ENCODE measurements at places on chromosomes 3 and 15.

DNA sequence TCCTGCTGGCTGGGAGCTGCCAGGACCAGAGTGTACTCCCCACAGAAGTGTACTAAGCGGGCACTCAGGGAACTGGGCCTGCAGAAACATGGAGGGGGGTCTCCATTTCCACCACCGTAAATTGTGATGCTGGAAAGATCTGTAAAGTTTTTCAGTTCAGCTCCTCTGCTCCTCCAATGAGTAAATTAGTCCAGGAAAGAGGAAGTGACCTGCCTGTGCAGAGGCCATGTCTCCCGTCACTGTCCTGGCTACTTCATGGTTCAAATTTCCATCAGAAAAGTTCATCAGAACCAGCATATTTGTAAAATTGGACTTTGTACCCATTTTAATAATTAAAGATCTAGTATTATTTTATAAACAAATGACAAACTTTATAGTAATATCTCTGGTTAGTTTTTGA is 226.7 kb upstream of the THBS1 start:
- DNase-seq: no peak

DNA sequence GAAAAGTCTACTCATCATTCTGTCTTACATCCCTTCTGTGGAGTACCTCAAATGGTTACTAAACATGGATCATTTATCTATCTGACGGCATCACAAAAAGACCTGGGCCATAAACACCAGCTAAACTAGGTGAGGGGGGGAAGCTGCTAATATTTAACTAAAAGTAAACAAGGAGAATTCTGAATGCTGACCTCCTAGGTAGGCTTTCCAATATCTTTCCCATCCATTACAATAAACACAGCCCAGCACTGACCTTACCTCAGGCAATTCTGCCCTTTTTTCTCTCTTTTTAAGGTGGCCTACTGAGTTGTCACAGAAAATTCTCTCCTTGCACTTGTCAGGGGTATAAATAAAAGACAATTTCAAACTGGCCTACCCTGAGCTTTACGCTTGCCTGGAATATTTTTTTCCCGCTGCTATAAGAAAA is 33.1 kb downstream of the USF3 start:
- no peak for DNase-seq

- DNase-seq: no peak
Measured at GRCh38 chr3:147895509-147895908, 486.3 kb downstream of the ZIC1 start.

DNA sequence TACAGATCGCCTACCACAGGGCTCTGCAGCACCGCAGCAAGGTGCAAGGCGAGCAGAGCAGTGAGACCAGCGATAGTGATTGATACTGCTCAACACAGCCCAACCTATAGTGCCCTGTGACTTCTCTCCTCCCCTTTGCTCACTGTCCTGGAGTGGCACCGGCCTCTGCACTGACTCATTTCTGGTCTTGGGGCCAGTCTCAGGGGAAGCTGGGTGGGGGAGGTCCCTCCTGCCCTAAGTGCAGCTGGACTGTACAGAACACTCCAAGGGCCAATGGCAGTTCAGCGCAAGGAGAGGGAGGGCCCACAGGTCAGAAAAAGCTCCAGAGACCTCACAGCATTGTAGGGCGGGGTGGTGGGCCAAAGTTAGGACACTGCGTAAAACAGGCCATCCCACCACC is 2.5 kb upstream of the OGG1 start:
- peak; percentile 66 for DNase-seq

- no peak for DNase-seq
Measured at GRCh38 chr3:184884359-184885017, 72.5 kb downstream of the VPS8 start.

GRCh38 chr3:23991306-23991682 is 46.2 kb downstream of the NR1D2 start:
- peak; percentile 31 for DNase-seq

- peak; percentile 11 for DNase-seq
Measured at GRCh38 chr3:50028346-50028745, 60.4 kb upstream of the RBM5 start.

DNA sequence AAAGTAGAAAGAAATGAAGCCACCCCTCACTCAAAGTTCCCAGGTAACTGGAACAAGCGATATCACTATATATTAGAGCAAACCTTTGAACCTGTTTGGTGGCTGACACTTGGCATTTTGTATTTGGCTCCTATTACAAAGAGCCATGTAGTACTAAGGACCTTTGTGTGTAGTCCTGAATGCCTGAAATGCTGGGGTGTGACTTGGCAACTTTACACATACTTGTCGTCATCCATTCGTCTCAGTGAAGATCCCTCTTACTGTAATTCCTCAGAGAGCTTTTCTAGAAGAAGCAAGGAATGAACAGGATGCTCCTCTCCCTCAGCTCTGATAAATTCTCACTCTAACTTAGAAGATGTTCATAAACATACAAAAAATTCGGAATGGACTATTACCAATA is 216.1 kb upstream of the CDIN1 start:
- DNase-seq: peak; percentile 24

GRCh38 chr15:83871808-83872559 is 218.1 kb downstream of the ADAMTSL3 start:
- DNase-seq: peak; percentile 78

DNA sequence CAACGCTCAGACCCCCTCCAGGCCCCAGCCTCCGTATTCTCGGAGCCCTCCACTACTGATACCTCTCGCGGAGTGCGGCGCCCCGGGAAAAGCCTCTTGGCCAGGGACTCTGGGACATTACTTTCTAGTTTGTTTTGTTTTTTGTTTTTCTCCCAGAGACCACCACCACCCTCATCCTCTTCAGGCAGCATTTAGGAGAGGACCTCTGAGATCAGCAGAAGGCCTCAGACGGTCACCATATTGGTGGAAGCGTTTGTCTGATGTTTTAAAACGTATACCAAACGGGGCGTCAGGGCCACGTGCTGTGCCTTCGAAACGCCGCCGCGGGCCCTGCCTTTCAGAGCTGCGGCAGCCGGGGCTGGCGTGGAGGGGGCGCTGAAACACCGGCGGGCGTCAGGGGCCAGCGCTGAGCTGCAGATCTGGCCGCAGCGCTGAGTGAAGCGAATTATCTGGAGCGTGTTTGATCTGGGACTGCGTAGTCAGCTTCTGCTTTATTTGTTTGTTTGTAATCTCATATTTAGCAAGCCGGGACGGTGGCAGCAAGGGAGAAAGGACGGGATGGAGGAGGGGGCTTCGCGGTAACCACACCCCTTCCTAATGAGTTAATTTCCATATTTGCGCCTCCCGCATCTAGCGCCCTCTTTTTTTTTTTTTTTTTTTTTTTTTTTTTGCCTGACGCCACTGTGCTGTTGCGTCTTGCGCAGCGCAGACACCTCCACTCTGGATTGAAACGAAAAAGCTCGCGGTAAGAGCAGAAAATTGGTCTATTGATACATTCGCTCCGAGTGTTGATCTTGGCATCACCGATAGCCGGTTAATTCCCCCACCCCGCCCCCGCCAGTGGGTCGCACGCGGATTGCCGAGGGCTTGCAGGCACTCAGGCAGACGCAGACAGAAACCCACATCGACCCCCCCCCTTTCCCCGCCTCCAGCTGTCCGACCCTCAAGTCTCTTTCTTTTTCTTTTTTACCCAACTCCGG is 14.9 kb downstream of the SOX2 start:
- no peak for DNase-seq

DNA sequence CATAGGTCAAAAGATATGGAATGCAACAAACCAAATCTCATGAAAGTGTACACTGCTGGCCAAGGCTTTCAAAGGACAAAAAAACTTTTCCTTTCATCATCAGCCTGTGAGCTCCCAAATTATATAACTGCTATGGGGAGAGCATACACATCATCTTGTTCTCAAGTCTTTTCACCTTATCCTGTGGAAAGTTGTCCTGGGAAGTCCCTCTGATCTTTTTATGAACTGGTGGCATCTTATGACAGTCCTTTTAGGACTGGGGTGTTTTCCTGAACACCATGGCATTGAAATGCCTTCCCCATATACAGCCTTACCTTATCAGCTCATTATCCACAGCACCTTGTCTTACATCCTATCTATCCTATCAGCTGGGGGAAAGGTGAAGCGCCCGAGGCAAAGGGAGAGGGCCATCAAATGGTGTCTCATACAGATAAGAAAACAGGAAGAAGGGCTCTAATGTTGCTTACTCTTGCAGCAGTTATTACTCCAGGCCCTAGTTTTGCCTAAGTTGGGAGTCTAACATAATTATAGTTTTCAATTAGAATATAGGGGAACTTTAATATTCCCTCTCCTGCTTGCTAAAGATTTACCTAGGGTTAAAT is 61.5 kb upstream of the GOLIM4 start:
- DNase-seq: no peak

DNA sequence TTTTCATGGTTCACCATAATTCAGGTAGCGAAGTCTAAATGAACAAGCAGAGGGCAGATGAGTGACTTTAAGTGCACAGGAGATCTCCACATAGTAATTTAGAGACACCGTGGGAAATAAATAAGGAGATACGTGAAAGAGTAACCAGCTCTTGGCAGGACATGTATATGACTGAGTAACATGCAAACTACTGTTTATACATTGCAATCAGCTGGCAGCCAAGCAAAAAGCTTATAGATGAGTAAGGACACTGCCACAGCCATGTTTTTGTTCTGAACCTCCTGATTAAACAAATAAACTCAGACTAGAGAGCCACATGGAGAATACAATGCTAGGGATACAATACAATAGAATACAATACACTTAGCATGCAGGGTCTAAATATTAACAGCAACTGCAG is 252.4 kb downstream of the FHIT start:
- no peak for DNase-seq

GRCh38 chr15:76401285-76401684 is 64.7 kb downstream of the ISL2 start:
- DNase-seq: peak; percentile 45

- DNase-seq: no peak
Measured at GRCh38 chr3:72604328-72604727, 243.9 kb downstream of the SHQ1 start.

- DNase-seq: peak; percentile 52
Measured at GRCh38 chr3:35908366-35909232, 269.3 kb downstream of the ARPP21 start.

- no peak for DNase-seq
Measured at GRCh38 chr15:100284191-100284590, 57.6 kb downstream of the ADAMTS17 start.

- DNase-seq: no peak
Measured at GRCh38 chr3:37249717-37250116, 75.3 kb upstream of the LRRFIP2 start.

- DNase-seq: no peak
Measured at GRCh38 chr3:140570602-140571001, 107.3 kb upstream of the TRIM42 start.

DNA sequence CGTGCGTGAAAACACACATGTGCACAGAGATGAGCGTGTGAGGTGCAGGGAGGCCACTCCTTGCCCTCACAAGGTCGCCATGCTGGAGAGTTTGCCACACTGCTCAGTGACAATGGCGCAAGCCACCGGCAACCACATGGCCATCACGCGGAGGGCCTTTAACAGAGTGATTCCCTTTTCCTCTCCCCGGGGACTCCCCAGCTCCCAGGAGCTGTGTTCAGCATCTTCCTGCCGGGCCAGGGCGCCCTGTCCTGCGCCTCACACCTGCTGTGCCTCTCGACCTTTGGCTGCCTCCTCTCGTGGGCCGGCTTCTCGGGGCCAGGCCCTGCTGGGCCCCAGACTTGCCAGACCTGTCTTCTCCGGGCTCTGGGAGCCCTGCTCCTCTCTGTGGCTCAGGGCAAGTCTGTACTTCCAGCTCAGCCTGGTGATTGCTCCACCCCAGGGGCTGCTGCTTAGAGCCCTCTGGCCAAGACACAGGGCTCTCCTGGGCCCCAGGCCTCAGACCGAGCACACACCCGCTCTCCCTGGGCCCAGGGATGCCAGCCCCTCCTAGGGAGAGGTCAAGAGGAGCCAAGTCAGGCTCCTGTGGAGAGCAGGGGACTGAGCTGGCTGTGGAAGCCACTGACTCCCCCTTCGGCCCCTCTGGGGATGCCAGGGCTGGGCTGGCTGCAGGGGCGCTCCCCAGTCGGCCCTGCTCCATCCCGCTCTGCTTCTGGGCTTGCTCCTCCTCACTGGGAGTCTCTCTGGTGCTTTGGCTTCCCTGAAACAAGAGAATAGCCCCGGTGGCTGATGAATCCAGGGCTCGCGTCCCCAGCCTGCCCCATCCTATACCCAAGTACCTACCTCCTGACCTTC is 5.6 kb downstream of the CCDC9B start:
- no peak for DNase-seq

GRCh38 chr3:110413807-110414748 is 657.5 kb upstream of the NECTIN3 start:
- DNase-seq: peak; percentile 85

DNA sequence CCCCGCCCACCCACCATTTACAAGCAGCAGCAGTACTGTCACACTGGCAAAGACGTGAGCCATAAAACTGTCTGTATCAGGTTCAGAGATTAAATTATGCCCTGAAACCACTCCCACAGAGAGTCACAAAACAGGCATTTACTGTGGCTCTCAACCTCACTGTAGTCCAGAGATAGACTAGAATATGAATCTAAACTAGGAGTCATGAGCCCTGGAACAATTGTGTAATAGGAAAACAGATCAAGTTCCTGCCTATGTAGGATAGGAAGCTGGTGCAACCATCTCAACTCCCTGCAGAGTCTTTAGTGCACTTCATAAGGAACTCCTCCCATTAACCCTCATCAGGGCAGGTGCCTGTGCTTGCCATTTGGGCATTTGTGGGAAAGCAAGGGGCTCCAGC is 61.7 kb downstream of the FAM227B start:
- DNase-seq: peak; percentile 8

All from amniotic epithelial cell (primary cell).